ENCODE measurements at places on chromosomes 7 and 10. TPM values are rescaled to one million over a fixed set of nuclear protein-coding genes. Genes with fewer than 3 reads are reported as not detected.

The NXPH1 gene
- total RNA-seq: not detected

The CALML3 gene
- total RNA-seq: not detected

The NKX2-3 gene
- total RNA-seq: not detected

The ADAM12 gene
- total RNA-seq: 16.7 TPM

The TEX47 gene
- total RNA-seq: not detected

The PAX4 gene
- not detected for total RNA-seq

The CFAP46 gene
- 0.53 TPM for total RNA-seq

The SUN3 gene
- not detected for total RNA-seq

The VAX1 gene
- total RNA-seq: not detected

The CYP3A7 gene
- not detected for total RNA-seq

The SLC29A3 gene
- 4.3 TPM for total RNA-seq

The INPP5F gene
- total RNA-seq: 15.0 TPM

The CPEB3 gene
- 0.29 TPM for total RNA-seq

Measured in myometrial cell (primary cell).